ENCODE measurements at places on chromosomes 16 and 17.

DNA sequence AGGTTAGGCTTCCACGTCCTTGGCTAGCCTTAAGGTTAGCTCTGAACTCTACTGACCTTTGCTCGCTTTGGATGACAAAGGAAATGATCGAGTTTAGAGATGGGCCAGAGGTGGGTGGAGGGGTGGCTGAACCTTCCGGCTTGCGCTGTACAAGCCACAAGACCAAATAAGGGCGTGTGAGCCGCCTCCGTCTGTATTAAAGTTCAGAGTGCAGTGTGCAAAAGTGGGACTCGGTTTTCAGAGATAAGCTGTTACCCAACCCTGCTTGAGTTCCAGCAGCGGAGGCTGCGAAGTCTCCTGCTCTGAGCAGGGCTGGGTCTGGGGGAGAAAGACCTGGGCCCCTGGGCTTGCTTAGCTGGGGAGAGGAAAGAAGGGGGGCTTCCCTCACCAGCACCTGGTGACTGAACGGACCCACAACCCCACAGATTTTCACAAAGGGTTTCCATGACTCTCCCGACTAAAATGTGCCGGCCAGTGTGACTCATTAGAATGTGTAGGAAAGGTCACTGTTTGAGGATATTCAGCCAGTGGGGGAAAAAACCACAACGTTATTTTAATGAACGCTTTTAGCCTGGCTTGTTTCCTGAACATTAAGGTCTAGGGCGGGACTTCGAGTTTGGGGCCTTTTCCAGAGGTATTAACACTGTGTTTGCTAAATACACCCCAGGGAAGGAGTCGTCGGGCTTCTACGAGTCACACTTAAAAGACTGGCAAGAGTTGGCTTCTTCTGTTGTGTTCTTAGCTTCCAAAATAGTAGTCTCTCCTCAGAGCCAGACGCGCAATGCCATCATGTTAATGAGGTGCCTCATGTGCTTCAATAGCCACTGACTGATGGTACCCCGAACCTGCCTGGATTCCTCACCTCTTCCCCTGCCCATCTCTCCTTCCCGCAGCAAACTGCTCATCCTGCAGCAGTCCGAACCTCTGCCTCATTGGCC lies 67.0 kb downstream of the CENPV start:
- DNase-seq = peak; percentile 89

- DNase-seq = no peak
Observed at GRCh38 chr17:50219939-50220465, 18.6 kb upstream of the COL1A1 start.

- DNase-seq = peak; percentile 18
Observed at GRCh38 chr17:63445571-63445953, 544 bp downstream of the CYB561 start.

DNA sequence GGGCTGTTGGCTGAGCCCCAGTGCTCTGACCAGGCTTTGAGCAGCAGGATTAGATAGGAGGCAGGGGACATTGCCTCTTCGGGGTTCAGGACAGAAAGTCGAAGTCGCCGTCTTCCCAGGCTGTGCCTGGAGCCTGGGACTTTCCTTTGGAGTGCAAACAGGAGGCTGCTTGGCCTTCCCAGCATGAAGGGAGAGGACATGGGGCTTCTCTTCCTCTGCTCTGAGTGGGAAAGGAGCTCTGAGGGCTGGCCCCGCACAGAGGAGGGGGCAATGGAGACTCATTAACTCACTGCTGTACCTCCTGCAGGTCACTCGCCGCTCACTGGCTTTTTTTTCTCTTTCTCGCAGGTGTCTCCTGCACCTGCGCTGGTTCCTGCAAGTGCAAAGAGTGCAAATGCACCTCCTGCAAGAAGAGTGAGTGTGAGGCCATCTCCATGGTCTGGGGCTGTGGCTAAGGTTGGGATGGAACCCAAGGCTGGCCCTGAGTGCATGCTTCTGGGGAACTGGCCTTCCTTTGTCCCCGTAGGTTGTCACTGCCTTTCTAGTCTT lies 642 bp downstream of the MT1F start:
- DNase-seq = no peak

- DNase-seq = no peak
Observed at GRCh38 chr16:27698746-27699145, 148.8 kb downstream of the KATNIP start.

GRCh38 chr17:78599419-78599818 lies 22.2 kb upstream of the DNAH17 start:
- DNase-seq = no peak

- no peak for DNase-seq
Observed at GRCh38 chr16:23384878-23385277, 68.1 kb downstream of the COG7 start.

GRCh38 chr16:10370096-10370726 lies 15.7 kb upstream of the ATF7IP2 start:
- DNase-seq = no peak

- no peak for DNase-seq
Observed at GRCh38 chr17:73521376-73521775, 122.9 kb downstream of the SDK2 start.

GRCh38 chr16:87608400-87608985 lies 6.2 kb downstream of the JPH3 start:
- DNase-seq = peak; percentile 27

DNA sequence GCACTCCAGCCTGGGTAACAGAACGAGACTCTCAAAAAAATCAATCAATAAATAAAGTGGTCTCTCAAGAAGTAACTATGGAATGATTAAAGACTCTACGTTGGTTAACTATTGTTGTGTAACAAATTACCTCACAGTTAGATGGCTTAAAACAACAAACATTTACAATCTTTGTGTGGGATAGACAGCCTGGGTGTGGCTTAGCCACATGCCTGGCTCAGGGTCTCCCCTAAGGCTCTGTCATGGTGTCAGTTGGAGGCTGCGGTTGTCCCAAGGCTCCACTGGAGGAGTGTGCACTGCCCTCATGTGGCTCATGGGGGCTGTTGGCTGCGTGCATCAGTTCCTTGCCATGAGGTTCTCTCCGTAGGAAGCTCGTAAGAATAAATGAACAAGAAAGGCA lies 294.5 kb downstream of the SNX29 start:
- DNase-seq = no peak

DNA sequence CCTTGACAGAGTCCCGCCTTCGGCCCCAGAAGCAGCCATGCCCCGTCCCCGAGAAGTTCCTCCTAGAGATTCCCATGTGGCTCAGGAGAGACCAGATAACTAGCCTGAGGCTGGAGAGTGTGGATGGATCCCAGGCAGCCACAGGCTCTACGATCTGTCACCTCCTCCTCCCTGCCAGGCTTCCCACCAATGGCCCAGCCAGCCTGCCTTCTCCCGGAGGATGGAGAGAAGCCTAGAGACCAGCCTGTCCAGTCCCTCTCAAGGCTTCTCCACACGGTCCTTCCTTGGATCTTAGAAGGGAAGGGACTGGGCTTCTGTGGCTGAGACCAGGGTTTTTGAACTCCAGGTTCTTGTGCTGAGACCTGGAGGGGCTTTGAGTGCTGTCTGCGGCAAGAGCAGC lies 1.6 kb upstream of the SMTNL2 start:
- DNase-seq = no peak

GRCh38 chr17:57939797-57940196 lies 15.4 kb downstream of the CUEDC1 start:
- no peak for DNase-seq

GRCh38 chr17:44280392-44280937 lies 12.5 kb upstream of the SLC4A1 start:
- DNase-seq = no peak

GRCh38 chr17:82215095-82215971 lies 2.7 kb upstream of the CCDC57 start:
- no peak for DNase-seq

- no peak for DNase-seq
Observed at GRCh38 chr17:60158751-60159478, 9.1 kb downstream of the CA4 start.

GRCh38 chr16:53781023-53781605 lies 77.2 kb downstream of the FTO start:
- DNase-seq = no peak

- DNase-seq = no peak
Observed at GRCh38 chr17:50095626-50096037, 481 bp downstream of the PDK2 start.

- DNase-seq = no peak
Observed at GRCh38 chr17:73071066-73071999, 21.2 kb downstream of the SLC39A11 start.

- no peak for DNase-seq
Observed at GRCh38 chr17:38920374-38921291, 4.8 kb upstream of the LASP1NB start.

DNA sequence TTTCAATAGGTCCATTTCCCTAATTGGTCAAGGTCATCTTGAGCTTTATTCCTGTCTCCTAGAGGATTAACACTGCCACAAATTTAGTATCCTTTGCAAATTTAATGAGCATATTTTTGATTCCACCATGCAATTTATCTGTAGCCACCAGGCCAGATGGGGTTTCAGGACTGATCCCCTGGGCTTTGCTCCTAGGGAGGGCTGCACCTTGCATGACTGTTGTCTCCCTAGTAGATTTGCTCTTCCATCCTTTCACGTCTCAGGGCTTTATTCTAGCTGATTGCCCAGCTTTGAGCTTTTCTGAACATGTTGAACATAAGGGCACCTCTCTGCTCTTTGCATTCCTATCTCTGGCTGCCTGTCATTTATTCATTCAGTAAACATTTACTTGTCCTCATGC lies 7.7 kb upstream of the KCNH6 start:
- DNase-seq = no peak

GRCh38 chr17:43479948-43480347 lies 3.8 kb upstream of the DHX8 start:
- DNase-seq = no peak

DNA sequence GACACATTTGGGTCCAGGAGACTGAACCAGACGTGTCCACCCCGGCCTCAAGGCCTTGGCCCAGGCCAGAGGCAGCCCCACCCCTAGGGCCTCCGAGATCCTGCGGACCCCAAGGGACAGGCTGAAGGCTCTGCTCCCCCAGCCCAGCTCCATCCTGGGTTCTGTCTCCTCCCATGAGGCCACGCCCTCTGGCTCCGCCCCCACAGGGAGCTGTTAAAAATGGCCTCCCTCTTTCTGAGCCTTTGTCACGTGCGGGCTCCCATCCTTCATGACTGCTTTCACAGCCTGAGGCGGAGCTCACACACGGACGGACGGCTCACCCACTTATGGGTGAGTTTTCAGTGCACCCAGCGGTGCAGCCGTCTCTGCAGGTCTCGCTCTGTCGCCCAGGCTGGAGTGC lies 6.5 kb upstream of the CACNA1H start:
- DNase-seq = no peak

GRCh38 chr16:71369494-71369893 lies 11.0 kb downstream of the CALB2 start:
- no peak for DNase-seq

Measured in activated CD4-positive, alpha-beta T cell treated with anti-CD3 and anti-CD28 coated beads, Interleukin-2, Interleukin-6, amounts not matched to agents 100 ng/mL and 50 ng/mL, durations not matched to agents 16 hours and 8 hours (primary cell).